ENCODE measurements at places on chromosomes 7 and 10. TPM values are rescaled to one million over a fixed set of nuclear protein-coding genes. Genes with fewer than 3 reads are reported as not detected.
A peak's percentile ranks its signal among the peaks of the same experiment; 100 is the strongest.

DNA sequence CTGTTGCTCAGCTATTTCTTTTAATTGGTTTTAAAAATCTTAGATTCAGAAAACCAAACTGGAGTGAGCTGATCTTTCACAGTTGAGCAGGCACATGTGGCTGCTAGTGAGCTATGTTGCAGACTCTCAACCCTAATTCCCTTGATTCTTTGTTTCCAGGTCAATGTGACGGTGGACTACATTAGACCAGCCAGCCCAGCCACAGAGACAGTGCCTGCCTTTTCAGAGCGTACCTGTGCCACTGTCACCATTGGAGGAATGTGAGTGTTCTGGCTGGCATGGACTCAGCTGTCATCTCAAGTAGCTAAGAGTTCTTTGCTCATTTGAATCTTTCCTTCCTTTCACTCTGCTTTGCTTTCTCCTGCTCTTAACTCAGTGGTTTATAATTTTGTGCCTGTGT is 187.1 kb downstream of the LRRC4 start:
- peaks cover 5% of the 10 kb centered on the region for H3K4me1 ChIP-seq
- DNase-seq = no peak
- no peak overlapping the region for H3K4me3 ChIP-seq
- H3K27ac ChIP-seq = no peak overlapping the region
- no peaks in the 10 kb centered on the region for H3K27me3 ChIP-seq

- H3K4me1 ChIP-seq = no peaks in the 10 kb centered on the region
- no peak overlapping the region for H3K4me3 ChIP-seq
- DNase-seq = no peak
Measured at GRCh38 chr7:135706858-135707569, 21.0 kb downstream of the SLC13A4 start.

- no peak for DNase-seq
- no peaks in the 10 kb centered on the region for H3K36me3 ChIP-seq
- peaks cover 32% of the 10 kb centered on the region for H3K4me1 ChIP-seq
- no peak overlapping the region for H3K4me3 ChIP-seq
- H3K27me3 ChIP-seq = peaks cover 2% of the 10 kb centered on the region
Measured at GRCh38 chr7:123237-123636, 69.1 kb upstream of the FAM20C start.

DNA sequence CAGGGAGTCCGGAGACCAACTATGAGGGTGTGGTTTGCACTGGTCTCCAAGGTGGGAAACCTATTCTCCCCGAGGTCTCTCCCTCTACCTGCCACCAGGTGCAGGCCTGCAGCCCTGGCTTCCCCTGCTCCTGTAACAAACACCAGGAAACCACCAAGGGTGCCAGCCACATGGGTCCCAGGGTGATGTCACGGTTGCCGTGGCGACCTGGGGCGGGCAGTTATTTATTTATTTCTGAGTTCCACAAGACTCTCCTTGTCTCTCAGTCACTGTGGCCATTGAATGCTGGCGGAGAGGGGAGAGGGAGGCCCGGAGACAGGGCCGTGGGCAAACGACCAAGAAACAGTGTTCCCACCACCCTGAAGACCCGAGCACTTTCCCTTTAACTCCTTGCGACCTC is 27.0 kb downstream of the MMD2 start:
- H3K36me3 ChIP-seq = no peaks in the 10 kb centered on the region
- no peaks in the 10 kb centered on the region for H3K27me3 ChIP-seq
- DNase-seq = peak; percentile 60
- H3K4me1 ChIP-seq = no peaks in the 10 kb centered on the region

GRCh38 chr10:93030409-93030808 is 30.2 kb upstream of the CYP26C1 start:
- no peaks in the 10 kb centered on the region for H3K36me3 ChIP-seq
- no peak for DNase-seq
- no peaks in the 10 kb centered on the region for H3K27me3 ChIP-seq
- no peak overlapping the region for H3K4me3 ChIP-seq

DNA sequence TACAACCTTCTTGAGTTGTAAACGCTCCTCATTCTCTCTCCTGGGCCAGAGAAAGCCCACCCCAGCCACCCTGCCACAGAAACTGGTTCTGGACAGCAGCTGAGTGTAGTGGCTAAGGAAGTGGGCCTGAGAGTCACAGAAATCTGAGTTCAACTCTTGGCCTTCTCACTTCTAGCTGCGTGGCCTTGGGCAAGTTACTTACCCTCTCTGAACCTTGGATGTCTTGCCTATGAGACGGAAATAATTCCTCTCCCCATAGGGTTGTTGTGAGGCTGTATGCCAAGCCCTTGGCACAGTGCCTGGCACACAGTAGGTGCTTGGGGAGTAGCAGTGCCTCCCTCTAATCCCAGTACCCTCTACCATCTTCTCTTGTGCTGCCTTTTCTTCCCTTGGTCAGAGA is 51.5 kb downstream of the ADAMTS14 start:
- H3K27ac ChIP-seq = no peak overlapping the region
- no peaks in the 10 kb centered on the region for H3K36me3 ChIP-seq
- no peak for DNase-seq
- no peaks in the 10 kb centered on the region for H3K27me3 ChIP-seq
- H3K4me1 ChIP-seq = no peaks in the 10 kb centered on the region

DNA sequence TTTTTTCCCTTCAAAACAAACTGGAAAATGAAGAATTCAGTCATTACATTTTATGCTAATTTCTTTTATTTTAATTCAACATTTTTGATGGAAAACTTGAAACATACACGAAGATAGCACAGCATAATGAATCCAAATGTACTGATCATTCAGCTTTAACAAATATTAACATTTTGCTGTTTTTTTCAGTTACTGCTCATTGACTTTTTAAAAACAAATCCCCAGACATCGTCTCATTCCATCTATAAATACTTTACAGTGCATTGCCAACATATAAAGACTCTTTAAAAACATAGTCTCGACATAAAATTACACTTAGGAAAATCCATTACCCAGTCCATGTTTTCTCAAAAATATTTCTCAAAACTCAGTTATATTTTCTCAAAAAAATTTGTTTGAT is 452.3 kb downstream of the GALNT17 start:
- no peaks in the 10 kb centered on the region for H3K36me3 ChIP-seq
- H3K27me3 ChIP-seq = no peaks in the 10 kb centered on the region
- no peak overlapping the region for H3K4me3 ChIP-seq
- no peaks in the 10 kb centered on the region for H3K4me1 ChIP-seq

IMPDH1 gene
- 44.0 TPM for total RNA-seq

HPSE2 gene
- 0.58 TPM for total RNA-seq

Data from H1 (cell line).